HAP-1 (cell line): ENCODE measurements at places on chromosomes 12 and 14.

GRCh38 chr12:93979189-93979588 lies 169.2 kb upstream of the PLXNC1 start:
- no peak for DNase-seq

- no peak for DNase-seq
Observed at GRCh38 chr12:12182703-12183365, 84.0 kb downstream of the LRP6 start.

DNA sequence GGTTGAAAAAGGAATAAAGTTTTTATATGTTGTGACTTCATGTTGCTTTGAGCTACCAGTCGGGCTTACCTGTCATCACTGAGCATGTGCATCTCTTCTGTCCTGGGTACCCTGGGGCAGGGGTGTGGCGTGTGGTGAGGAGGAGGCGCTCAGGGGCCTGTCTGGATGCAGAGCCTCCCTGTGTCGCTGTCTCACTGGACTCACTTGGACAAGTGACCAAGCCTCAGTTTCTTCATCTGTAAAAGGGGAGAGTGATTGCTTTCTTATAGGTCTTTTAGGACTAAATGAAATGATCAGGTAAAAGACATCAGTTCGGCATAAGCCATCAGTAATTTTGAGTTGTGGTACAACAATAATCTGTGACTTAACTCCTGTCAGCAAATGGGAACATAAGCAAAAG lies 22.1 kb downstream of the ATP6V0A2 start:
- no peak for DNase-seq

DNA sequence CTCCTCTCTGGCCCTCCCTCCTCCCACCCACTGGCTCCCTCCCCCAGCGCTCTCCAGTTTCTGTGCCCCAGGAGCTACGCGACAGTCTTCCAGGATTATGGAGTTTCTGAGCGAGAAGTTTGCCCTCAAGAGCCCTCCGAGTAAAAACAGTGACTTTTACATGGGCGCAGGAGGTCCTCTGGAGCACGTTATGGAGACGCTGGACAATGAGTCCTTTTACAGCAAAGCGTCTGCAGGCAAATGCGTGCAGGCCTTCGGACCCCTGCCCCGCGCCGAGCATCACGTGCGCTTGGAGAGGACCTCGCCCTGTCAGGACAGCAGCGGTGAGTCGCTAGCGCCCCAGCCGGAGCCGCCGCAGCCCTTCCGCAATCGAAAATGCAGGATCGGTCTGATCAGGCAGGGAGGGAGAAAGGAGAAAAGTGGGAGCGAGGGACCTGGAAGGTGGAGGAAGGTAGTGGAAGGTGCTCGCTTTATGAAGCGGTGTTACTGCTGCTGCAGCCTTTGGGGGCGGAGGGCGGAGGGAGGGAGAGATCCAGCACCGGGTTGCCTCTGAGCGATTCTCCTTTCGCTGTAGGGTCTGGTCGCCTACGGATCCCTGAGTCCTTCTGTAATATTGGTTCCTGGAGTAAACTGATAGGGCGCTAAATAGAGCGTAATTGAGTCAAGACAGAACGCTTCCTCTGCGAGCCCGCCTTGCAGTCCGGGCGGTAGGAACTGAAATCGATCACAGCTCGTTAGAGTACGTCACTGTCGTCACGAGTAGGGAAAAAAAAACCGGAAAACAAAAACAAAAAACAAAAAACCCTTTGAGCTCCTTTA lies at the start of gene ALX1:
Gene ALX1, plus strand, starts transcription at position 56 of the 819 bp plus-strand sequence. Its CDS starts 42 bp downstream, at position 98.
- DNase-seq, result peak; percentile 85

DNA sequence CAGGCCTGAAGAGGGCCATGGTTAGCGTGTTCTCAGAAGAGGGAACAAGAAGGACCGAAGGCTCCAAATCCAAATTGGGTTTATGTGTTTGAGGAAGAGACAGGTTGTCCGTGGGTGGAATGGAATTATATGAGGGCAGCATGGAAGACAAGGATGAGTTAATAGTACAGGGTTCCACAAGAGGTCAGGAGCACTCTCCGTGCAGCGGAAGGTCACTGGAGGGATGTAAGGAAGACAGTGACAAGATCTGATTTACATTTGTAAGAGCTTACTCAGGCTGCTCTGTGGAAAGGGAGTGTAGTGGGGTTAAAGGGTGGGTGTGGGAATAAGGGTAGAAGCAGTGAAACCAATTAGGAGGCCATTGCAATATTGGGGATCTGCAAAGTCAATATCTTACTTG lies 97.0 kb downstream of the TPH2 start:
- DNase-seq, result no peak

- DNase-seq, result no peak
Observed at GRCh38 chr12:131008913-131009270, 55.2 kb downstream of the ADGRD1 start.

DNA sequence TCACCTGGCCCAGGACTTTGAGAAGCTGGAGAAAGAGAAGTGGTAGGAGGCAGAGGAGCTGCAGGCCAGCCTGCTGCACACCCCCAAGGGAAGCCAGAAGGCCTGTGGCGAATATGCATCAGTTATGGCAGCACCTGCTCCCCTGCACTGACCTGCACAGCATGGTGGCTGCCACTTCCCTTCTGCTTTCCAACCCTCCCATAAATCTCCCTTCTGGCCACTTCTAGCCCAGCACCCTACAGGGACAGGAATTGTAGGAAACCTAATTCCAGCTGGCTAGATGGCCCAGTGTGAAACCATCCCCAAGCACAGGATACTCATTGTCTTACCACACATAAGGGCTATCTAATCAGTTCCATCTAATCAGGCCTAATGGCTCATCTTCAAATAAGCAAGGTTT lies 136.3 kb downstream of the TBX3 start:
- no peak for DNase-seq

GRCh38 chr12:115749071-115749841 lies 528.2 kb downstream of the MED13L start:
- no peak for DNase-seq

GRCh38 chr12:114447274-114447716 lies 41.4 kb upstream of the TBX5 start:
- peak; percentile 61 for DNase-seq

DNA sequence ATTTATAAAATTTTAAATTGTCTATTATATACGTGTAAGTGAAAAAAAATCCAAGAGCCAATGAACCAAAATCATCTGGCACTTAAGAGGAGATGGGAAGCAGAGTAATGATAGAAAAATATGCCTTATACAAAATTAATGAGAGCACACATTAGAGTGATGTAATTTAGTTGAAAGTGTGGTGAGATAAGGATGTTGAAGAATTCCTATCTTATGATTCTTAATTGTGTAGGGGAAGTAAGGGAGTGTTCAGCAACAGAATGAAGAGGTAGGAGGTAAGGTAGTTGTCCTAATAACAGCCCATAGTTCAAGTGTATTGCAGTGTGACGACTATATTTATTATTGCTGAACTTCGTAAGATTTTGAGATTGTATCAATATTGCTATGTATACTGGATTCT lies 843.4 kb upstream of the FLRT2 start:
- DNase-seq, result no peak

GRCh38 chr12:84336231-84336630 lies 576.4 kb downstream of the SLC6A15 start:
- no peak for DNase-seq

GRCh38 chr12:132471011-132471857 lies 18.7 kb upstream of the FBRSL1 start:
- DNase-seq, result no peak

- DNase-seq, result no peak
Observed at GRCh38 chr14:37864861-37865718, 269.7 kb downstream of the TTC6 start.

- DNase-seq, result no peak
Observed at GRCh38 chr14:80634106-80634758, 307.3 kb downstream of the CEP128 start.

- DNase-seq, result peak; percentile 53
Observed at GRCh38 chr12:122888232-122888752, 7.6 kb downstream of the VPS37B start.

DNA sequence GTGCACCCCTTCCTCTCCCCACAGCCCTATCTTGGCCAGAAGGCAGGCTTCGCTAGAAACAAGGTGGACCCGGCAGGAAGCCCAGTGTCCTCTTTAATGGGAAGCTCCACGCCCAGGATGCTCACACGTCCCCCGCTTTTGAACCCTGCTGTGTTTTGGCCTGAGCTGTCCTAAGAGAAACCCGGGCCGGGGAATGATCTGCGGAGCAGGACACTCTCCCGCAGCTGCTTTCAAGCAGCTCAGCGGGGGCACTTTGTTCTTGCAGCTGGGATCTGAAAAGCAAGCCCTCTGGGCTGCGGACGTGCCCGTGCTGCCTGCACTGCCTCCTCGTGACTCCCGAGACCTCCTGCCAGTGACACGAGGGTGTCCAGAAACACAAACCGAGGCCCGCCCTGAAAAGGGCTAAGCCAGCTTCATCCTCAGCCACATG lies 30.0 kb downstream of the SCARB1 start:
- no peak for DNase-seq

- no peak for DNase-seq
Observed at GRCh38 chr12:71312768-71313403, 126.7 kb upstream of the LGR5 start.

DNA sequence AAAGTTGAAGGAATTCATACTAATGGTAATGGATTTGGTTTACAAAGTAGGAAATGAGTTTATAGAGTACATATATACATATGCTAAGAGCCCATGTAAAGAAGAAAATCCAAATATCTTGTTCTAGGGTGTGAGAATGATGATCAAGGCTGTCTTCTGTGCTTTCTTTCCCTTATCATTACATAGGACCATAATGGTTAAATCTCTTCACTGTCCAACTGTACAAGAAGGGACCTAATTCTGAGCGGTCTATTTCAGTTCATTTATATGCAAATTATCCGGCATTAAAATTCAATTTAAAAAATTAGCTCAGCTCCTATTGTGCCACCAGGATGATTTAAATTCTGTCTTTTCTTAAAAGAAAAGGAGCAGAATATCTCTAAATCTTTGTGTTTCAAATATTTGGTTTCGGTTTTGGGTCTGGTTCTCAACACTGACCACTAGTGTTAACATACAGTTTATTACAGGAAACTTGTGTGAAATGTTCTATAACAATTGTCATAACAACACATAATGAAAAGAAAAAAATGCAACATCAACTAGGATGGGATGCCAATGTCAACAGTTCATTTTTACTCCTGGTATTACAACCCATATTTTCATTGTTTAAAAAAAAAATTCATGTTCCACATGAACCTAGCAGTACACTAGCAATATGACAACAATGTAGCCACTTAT lies 16.8 kb downstream of the OR4K1 start:
- DNase-seq, result no peak

DNA sequence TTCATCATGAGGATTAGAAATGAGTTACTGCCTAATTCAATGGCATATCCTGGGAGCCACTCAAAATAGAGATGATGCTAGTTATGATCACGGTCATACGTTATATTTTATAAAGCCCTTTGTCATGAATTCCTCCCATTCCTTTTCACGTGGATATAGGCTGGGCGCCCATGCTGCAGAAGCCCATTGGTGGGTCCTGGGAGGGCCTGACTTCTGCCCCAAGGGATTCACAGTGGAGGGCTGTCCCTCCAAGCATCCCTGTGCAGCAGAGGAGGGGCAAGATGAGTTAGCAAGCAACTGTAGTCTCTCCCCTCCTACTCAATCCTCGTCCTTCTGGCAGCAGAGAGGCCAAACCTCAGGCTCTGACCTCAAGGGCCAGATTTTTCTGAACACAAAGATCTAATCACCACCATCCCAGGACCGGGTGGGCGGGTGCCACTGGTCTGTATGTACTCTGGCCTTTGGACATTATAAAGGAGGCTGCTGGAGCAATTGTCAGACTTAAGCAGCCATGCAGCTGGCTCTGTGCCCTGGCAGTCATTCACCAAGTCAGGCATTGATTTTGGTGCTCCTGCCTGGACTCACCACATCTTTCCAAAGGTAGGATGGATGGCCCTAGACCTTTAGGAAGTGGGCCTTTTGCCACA lies 8.6 kb downstream of the GLTP start:
- no peak for DNase-seq

DNA sequence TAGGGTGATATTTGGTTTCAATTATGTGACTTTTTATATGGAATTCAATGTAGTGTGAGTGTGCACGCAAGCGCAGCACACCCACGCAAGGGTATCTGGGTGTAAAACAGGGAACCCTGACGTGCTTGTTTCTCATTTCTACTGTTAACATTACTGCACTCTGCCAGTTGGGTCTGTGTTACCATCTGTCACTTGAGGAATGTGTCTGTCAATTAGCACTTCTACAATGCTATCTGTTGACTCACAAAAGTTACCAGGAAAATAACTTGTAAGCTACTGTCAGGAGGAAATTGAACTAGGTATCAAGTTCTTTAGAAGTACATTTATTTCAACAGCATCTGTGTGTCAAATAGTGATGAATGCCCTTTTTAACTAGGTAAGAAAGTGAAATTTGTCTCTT lies 695.5 kb upstream of the LRFN5 start:
- DNase-seq, result no peak

DNA sequence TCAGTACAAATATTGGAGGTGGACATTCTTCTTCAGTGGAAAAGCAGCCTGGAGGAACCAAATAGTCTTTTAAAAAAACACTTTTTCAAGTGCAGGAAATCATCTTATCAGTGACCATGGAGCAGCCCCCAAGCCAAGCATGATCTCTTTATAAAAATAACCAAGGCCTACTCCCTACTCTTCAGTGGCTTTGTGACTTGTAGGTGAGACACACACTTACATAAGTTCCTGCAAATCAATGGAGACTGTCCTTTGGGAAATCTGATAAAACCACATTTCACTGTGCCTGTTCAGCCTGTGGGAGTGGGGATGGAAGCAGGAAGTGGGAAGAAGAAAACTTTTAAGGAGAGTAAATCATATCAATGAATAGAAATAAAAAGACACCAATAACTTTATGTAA lies 56.3 kb downstream of the MBIP start:
- DNase-seq, result no peak

DNA sequence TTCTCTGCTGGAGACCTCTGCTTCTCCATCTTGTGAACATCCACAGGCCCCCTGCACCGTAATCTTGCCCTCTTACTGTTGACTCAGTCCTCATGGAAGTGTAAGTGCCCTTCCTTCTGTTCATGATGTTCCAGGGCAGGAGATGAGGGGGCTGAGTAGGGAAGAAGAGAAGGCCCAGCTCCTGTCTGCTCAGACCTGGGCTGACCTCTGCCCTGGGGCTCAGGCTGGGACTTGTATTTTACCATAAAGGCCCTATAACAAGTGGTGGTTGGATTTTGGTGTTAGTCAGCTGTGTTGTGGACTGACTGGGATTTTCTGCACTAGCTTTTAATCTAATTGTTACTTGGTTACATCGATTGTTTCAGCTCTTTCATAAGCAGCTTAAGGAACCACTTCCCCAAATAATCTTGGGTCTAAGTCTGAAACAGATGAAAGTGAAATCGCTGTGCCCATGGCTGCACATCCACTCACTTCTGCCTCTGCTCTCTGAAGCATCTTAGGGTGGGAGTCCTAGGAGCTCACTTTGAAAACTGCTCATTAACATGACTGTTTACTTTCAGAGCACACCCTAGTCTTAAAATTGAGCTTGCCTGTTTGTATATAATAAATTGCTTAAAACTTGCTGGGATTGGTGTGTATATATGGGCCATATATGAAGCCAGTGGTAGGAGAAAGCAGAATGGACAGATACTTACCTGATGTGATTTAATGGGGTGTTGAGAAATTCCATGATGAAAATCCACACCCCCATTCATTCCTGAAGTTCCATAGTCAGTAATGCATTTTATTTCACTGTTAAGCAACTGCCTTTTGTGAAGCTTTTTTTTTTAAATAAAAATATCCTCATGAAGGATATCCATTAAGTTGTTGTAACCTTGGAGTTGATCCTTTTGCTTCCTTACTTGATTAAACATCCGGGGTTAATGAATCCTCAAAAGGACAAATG lies 17.7 kb downstream of the C12orf71 start:
- DNase-seq, result no peak

GRCh38 chr14:75213172-75213571 lies 36.8 kb upstream of the TMED10 start:
- no peak for DNase-seq
